MM.1S (cell line): ENCODE measurements at places on chromosomes 11 and 22.

DNA sequence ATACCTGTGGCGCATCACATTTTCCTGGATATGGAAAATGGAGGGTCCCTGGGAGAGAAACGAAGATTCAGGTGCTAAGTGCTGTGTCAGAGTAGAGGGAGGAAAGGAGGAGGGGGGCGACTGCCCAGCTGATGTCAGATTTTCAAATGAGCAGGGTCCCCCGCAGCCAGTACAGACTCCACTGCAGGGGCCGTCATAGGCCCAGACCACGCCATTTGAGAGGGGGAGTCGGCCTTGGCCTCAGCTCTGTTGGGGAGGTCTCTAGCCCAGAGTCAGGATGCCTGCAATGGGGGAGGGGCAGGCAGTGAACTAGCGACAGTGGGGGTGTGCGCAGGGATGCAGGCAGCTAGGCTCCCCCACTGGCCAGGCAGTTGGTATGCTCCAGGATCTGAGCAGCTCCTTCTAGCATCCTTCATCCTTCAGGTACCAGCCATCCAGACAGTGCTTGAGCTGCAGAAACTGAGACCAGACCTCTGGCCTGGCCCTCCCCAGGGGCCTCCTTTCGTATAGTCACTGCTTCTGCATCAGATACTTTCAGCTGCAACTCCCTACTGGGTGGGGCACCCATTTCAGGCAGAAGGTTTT, at the start of the genes BSCL2 and GNG3:
TSS of gene BSCL2 (minus strand) at position 148 of the 585 bp plus-strand sequence. CDS start 229 bp downstream, outside the sequence.
TSS of gene GNG3 (plus strand) at position 400 of the 585 bp plus-strand sequence. CDS start 620 bp downstream, outside the sequence.
- no peak for DNase-seq

DNA sequence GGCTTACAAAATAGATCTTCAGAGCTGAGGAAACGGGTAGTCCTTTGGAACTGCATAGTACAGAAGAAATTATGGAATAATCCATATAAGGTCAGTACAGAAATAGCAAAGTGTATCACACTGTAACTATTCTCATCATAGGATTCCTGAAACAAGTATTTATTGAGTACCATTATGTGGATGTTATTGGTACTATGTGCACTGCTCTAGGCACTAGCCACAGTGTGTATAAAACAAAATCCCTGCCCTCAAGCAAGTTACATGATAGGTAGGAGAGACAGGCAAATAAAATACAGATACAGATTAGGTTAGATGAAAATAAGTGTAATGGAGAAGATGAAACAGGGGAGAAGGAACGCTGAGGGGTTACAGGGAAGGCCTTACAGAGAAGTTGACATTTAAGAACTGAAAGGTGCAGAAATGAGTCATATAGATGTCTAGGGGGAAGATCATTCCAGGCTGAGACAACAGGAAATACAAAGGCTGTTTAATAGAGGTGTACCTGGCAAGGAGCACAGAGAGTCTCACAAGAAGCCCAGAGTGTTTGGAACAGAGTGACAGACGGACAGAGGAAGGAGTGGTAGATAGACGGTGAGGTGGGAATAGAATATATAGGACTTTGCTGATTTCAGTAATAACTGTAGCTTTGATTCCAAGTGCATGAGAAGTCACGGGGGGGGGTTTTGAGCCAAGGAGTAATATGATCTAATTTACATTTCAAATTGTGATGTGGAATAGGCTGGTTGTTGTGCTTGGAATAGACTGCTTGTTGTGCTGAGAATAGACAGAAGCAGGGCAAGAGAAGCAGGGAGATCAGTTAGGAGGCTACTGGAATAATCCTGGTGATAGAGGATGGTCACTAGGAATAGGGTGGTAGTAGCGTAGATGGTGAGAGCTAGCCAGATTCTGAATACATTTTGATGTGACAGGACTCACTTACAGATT, 13.7 kb downstream of the RNF141 start:
- DNase-seq: no peak

GRCh38 chr22:41699264-41700107, at the start of gene MEI1:
TSS of gene MEI1 (plus strand) at chr22:41699503. CDS start at chr22:41699539, 36 bp downstream.
- peak; percentile 35 for DNase-seq

DNA sequence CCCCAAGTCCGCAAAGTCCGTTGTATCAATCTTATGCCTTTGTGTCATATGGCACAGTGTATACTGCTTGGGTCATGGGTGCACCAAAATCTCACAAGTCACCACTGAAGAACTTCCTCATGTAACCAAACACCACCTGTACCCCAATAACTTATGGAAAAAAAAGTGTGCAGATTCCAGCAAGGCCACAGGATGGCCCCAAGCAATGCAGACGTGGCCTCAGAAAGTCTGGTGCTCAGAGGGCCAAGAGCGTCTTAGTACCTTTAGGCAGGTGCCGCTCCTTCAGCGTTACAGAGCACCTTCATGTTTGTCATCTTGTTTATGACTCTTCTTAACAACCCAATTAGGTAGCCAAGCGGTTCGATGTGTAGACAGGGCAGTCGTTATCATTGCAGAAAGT, 65.3 kb downstream of the PRDM11 start:
- no peak for DNase-seq

- DNase-seq: no peak
Observed at GRCh38 chr11:117314840-117315239, 1.2 kb downstream of the BACE1 start.

GRCh38 chr11:46290598-46291309, 13.3 kb downstream of the CREB3L1 start:
- DNase-seq: no peak

GRCh38 chr11:12048936-12049790, 40.7 kb upstream of the DKK3 start:
- no peak for DNase-seq

- DNase-seq: no peak
Observed at GRCh38 chr11:115217726-115218311, 286.4 kb downstream of the CADM1 start.

- DNase-seq: no peak
Observed at GRCh38 chr11:116166573-116167465, 606.0 kb downstream of the BUD13 start.

- DNase-seq: no peak
Observed at GRCh38 chr11:79413268-79413667, 27.6 kb downstream of the TENM4 start.

- no peak for DNase-seq
Observed at GRCh38 chr22:19820880-19821522, 33.7 kb downstream of the GNB1L start.

GRCh38 chr11:58285483-58286040, 17.5 kb upstream of the OR10W1 start:
- DNase-seq: no peak

DNA sequence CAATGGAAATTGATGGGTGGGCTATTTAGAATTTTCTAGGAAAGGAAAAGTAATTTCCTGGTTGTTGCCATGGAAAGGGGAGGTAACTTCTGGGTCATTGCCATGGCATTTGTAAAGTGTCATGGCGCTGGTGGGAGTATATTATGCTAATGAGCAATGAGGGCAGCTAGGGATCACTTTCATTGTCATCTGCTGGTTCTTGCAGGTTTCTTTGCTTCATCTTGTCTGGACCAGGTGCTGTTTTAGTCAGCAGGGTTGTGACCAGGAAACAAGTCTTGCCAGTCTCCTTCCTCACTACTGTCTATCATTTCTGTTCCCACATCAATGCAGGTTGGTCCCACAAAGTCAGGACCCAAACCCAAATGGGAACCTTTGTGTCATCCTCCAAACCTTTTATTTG, 237.6 kb upstream of the C11orf87 start:
- no peak for DNase-seq

DNA sequence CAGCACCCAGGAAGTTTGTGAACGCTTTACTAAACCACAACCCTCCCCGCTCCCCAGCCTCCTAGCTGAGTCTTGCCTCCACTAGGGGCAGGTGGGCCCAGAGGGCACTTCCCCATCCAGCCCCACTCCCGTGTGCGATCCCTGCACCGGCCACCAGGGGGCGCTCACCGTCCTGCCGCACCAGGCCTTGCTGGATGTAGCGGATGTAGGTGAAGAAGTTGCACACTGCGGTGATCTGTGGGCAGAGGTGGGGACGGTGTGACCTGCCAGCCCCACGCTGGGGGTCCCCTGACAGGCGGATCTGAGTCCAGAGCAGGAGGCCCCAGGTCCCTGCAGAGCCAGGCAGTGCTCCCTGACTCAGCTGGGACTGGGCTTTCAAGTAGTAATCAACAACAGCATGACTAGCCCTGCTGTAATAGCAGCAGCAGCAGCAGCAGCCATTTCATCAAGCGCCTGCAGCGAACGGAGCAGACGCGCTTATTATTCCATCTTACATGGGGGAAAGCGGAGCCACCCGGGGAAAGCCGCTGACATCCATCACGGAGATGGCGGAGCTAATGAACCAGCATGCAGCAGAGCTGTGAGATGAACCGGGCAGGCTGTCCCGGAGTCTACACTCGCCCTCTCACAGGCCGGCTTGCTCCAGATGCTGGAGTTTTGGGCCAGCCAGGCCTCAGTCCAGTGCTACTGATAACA, 7.9 kb upstream of the FADS3 start:
- peak; percentile 77 for DNase-seq

GRCh38 chr11:45927332-45927683, 4.9 kb downstream of the LARGE2 start:
- no peak for DNase-seq

- no peak for DNase-seq
Observed at GRCh38 chr11:113877670-113878055, 2.3 kb upstream of the USP28 start.

DNA sequence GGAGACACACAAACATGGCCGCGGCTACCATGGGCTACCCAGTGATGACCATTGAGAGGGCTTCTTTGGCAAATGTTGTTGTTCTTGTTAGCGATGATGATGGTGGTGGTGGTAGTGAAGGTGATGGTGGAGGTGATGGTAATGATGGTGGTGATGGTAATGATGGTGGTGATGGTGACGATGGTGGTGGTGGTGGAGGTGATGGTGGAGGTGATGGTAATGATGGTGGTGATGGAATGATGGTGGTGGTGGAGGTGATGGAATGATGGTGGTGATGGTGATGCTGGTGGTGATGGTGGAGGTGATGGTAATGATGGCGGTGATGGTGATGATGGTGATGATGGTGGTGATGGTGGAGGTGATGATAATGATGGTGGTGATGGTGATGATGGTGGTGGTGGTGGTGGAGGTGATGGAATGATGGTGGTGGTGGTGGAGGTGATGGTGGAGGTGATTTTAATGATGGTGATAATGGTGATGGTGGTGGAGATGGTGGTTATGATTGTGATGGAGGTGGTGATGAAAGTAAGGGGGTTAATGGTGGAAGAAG, 16.3 kb upstream of the WNT7B start:
- DNase-seq: no peak

DNA sequence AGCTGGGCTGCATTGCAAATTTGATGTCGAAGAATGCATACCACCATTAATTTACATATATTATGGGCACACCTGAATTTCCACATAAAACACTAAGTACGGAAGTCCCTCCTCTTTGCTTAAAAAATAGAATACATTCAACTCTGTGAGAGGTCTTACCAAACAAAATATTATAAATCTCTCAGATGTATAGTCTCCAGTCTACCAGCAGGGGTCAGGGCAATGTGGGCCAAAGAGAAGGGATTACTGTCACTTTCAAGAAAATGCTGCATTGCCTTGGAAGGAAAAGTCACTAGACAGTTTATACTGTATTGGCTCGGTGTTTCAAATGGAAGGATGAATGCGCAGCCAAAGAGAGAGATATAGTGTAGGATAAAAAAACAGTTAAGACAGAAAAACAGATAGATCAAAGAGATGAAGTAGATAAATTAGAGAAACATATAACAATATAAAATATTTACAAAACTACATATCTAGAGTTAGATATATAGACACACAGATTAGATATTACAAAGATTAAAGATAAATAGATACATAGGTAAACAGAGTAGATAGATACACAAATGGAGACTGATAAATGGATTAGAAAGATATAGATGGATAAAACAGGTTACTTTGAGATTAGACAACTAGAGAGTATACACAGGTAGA, 20.9 kb downstream of the SERGEF start:
- DNase-seq: peak; percentile 51

- DNase-seq: no peak
Observed at GRCh38 chr11:65008016-65008415, 5.9 kb upstream of the ARL2 start.

GRCh38 chr11:58039589-58039988, 8.8 kb downstream of the OR6Q1 start:
- DNase-seq: no peak

- no peak for DNase-seq
Observed at GRCh38 chr11:101727451-101727850, 143.6 kb upstream of the TRPC6 start.

GRCh38 chr11:102390667-102391465, 43.9 kb downstream of the BIRC2 start:
- DNase-seq: peak; percentile 61
